ENCODE measurements at places on chromosomes 2 and 18.

DNA sequence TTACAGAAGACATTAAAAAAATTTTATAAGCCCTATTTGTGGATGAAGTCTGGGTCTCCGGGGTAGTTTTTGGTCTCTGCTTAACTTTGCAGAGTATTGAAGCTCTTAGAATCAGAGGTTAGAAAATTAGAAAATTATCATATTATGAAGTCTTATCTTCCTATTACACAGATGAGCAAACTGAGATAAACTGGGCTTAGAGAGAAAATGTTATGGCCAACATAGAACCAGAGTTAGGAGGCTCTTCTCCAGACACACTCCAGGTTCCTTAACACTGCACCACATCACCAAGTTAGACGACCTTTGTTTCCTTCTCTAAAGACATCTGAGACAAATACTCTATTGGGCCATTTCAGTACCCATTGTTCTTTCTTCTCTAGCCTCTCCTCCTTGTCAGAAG, 36.7 kb upstream of the NEB start:
- no peak for DNase-seq

- DNase-seq: no peak
These were observed 2.9 kb downstream of the RETREG2 start for GRCh38 chr2:219180961-219181360.

DNA sequence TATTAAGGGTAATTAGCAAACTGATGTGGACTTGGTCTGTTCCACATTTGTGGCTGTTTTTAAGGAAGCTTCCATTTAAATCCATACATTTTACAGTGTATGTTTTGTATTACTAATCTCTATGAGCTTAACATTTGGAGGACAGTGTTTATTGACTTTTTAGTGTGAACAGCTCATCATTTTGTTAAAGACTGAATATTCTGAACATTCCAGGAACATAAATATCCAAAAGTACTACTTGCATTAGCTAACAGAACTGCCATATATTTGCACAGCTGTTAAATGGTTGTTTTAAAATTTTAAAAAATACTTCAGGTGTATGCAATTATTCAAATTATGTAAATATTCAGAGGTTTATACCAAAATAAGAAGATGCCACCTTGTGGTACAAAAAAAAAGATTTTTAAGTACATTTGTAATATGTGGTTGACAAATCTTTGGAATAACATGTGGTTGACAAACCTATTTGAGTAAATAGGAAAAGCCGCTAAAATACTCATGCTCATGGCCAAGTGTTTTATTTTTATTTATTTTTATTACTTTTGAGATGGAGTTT, 439.7 kb upstream of the FANCL start:
- DNase-seq: no peak

DNA sequence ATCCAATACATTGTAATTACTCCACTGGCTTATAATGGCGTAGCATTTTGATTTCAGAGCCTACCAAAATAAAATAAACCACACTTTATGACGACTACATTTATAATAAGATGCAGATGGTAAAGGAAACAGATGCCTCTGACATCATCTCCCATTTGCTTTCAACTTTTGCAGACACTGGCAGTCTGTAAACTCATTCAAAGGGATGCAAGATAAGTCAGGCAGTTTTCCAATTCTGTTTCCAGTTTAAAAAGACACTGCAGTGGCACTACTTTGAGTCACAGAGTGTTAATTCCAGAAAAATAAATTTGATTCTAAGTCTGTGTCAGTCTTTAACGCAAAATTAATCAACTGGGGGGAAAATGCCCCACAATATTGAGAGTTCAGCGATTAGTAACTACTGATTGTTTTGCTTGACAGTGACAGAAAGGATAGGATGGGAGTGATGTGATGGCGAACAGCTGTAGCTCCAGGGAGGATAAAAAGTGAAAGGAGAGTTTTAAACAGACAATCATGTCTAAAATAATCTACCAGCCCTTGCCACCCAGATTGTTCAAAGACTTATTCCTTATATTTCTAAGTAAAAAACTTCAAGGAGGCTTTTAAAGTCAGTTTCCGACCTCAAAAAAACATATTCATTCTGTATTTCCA, 6.7 kb downstream of the DSEL start:
- DNase-seq: no peak

DNA sequence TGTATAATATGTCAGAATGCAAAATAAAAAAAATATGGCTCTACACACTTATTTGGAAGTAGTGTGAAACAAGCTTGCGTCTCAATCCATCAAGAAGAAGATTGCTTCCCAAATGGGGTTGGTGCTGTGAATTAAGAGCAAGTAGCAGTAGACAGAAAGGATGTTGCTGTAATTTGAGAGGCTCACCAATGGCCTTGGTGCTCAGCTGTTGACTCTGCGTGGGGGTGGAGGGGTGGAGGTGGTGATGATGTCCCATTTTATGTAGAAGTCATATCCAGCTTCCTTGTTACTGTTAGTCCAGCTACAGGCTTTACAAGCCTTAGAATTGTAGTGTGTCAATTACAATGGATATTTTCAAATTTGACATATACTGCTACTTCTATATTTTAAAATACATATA, 223.4 kb upstream of the RND3 start:
- no peak for DNase-seq

- DNase-seq: no peak
These were observed 75.1 kb upstream of the STK39 start for GRCh38 chr2:168322325-168323007.

GRCh38 chr2:234873828-234874173, 78.0 kb upstream of the SH3BP4 start:
- DNase-seq: no peak

- DNase-seq: no peak
These were observed 102.6 kb downstream of the HS6ST1 start for GRCh38 chr2:128215897-128216642.

Measured in CD4-positive, alpha-beta T cell treated with Interleukin-17A for 4 hours (primary cell).